NCI-H187 (cell line): ENCODE measurements at places on chromosomes 3 and 15.

DNA sequence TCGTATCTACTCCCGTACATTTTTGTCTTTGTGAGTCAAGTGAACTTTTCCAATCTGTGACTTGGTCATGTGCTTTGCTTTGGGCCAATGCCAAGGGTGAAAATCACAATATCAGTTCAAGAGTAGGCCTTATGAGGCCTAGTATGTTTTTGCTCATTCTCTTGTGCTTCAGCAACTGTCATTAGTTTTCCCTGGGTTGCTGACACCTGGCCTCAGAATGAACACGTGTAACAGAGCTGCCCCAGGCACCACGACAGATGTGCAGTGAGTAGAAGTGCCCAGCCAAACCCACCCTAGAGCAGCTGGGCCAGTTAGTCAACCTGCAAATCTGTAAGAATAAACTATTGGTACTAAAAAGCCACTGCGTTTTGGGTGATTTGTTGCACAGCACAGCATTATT is 460.3 kb upstream of the WNT5A start:
- DNase-seq: no peak

- DNase-seq: no peak
Observed at GRCh38 chr3:77562089-77562488, 522.2 kb downstream of the ROBO2 start.

DNA sequence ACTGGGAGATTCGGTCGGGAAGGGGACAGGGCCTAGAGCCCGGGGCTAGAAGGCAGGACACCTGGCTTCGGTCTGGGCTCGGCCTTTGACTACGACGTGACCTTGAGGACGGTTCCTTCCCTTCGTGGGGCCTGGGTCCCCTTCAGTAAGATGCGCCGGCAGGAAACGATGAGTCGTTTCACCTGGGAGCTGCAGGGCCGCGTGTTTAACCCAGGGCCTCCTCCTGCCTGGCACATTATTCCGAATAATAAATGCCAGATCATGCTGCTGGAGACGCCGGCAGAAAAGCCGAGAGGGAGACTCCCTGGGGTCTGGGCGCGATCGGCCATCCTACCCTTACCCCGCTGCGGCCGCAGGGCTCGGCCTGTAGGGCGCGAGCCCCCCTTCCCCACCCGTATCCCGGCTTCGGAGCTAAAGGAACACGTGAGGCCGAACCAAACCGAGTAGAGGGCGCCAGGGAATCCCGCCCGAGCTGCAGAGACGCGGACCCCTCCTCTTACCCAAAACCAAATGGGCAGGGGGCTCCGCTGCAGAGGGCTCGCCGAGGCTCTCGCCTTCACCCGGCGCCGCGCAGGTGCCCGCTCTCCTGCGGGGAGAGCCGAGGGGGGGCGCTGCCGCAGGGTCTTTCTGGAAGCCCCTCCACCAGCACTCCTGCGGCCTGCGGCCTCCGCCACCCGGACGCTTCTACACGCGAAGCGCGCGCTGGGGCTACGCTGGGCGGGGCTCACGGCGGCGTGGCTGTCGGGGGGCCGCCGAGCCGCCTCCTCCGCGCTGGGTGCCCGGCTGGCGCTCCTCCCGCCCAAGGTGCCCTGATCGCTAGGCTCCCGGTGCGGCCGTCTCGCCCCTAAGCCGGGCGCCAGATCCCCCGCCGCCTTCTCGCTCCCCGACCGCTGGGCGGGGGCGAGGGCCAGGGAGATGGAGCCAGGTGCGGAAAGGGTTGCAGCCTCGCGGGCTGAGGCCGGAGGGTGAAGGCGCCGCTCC is at the start of gene BDH1:
Gene BDH1 (minus strand): TSS at position 688 of the 981 bp plus-strand sequence. CDS start 9,525 bp downstream, outside the sequence.
- peak; percentile 28 for DNase-seq

- DNase-seq: no peak
Observed at GRCh38 chr3:160369784-160370183, 29.2 kb downstream of the IFT80 start.

DNA sequence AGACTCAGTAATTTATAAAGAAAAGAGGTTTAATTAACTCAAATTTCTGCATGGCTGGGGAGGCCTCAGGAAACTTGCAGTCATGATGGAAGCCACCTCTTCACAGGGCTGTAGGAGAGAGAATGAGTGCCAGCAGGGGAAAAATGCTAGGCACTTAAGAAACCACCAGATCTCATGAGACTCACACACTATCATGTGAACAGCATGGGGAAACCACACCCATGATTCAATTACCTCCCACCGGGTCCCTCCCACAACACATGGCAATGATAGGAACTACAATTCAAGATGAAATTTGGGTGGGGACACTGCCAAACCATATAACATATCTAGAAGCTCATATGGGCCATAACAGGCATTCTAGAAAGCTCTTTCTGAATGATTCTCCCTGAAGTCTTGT is 190.3 kb downstream of the WNT5A start:
- no peak for DNase-seq
